Vagina (tissue), 2 donors: ENCODE measurements at places on chromosomes 16 and 17. TPM values are rescaled to one million over a fixed set of nuclear protein-coding genes. Genes with fewer than 3 reads are reported as not detected.

FNDC8 gene
- total RNA-seq = not detected

ZACN gene
- total RNA-seq = not detected

SLC2A4 gene
- 3.2 TPM for total RNA-seq

C17orf78 gene
- not detected for total RNA-seq

KCNJ16 gene
- total RNA-seq = not detected

BCL6B gene
- 10.1 TPM for total RNA-seq

RDM1 gene
- 0.49 TPM for total RNA-seq

XYLT1 gene
- 27.3 TPM for total RNA-seq

OXLD1 gene
- 43.0 TPM for total RNA-seq

- no peak for DNase-seq
These were observed 46.2 kb downstream of the HSD17B2 start for GRCh38 chr16:82081264-82081663.

- no peak for DNase-seq
These were observed 8.9 kb downstream of the CBX4 start for GRCh38 chr17:79830303-79830702.

GRCh38 chr16:26344240-26344776, 652.5 kb downstream of the HS3ST4 start:
- no peak for DNase-seq

- no peak for DNase-seq
These were observed 8.1 kb downstream of the CPNE2 start for GRCh38 chr16:57100445-57100844.

DNA sequence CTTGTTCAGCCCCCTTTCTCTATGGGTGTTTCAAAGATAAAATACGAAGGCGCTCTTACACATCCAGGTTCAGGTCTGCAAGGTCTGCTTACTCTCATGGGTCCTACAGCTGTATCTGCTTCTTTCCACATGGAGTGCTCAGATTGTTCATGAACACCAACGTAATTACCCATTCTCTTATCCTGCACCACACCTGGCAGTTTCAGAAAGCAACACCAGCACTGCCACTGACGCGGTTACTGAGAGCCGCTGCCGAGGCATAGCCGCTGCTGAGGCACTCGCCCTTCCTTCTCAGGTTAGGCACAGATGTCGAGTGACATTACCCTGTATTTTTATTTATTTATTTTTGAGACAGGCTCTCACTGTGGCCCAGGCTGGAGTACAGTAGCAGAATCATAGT, 147.1 kb downstream of the RPTOR start:
- no peak for DNase-seq

GRCh38 chr16:22262460-22262859, 34.7 kb upstream of the POLR3E start:
- no peak for DNase-seq

GRCh38 chr16:70512456-70512855, 10.9 kb downstream of the COG4 start:
- no peak for DNase-seq

- DNase-seq = no peak
These were observed 415.1 kb upstream of the DYNLRB2 start for GRCh38 chr16:80125677-80126076.

- DNase-seq = no peak
These were observed 130.8 kb downstream of the XYLT1 start for GRCh38 chr16:17339764-17340541.

DNA sequence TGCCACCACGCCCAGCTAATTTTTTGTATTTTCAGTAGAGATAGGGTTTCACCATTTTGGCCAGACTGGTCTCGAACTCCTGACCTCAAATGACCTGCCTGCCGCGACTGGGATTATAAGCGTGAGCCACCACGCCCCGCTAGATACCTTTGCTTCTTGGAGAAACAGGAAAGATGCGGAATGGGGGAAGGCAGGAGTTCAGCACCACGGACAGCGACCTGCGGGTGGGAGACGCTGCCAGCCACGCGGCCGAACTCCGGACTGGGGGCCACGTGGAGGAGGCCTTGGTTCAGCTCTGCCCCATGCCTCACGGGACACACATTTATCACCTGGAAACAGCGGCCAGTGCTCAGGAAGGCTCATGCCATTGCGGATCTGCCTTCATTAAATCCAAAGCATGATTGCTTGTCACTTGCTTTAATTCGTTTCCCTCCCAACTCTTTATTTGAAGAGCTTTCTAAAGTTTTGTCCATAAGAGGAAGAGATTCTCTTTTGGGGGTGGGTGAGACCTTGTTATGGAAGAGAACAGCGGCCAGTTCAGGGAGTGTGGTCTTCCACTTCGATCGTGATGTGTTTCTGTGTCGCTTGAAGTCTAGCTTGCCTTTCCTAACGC, 219.9 kb downstream of the ENGASE start:
- no peak for DNase-seq

DNA sequence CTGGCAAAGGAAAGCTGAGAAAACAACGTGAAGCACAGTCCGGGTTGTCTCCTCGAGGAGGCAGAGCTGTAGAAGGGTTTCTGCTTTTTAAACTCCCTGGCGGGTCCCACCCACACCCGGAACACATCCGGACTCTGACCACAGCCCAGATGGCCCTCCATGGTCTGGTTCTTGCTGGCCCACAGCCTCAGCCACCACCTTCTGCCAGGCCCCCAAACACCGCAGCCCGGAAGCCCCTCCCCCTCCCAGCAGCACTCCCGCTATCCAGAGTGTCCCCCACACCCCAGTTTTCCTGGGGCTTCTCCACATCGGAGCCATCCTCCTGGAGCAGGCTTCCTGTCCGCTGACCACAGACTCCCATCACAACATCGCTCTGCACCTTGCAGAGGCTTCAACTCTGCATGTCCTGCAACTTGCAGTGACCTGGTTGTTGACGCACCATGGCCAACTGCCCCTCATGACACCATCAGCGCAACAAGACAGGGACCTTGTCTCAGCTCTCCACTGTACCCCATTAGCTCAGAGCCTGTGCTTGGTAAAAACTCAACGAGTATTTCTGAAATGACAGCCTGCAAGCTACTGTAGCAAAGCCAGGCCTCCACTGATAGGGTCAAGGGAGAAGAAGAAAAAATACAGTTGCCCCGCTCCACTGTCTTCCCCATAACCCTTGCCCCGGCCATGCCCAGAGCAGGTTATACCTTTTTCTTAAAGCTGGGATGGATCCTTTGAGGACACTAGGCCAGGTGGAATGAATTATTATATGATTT, 129.8 kb downstream of the C16orf78 start:
- no peak for DNase-seq

- DNase-seq = no peak
These were observed 17.9 kb upstream of the UBE2I start for GRCh38 chr16:1291576-1291974.

DNA sequence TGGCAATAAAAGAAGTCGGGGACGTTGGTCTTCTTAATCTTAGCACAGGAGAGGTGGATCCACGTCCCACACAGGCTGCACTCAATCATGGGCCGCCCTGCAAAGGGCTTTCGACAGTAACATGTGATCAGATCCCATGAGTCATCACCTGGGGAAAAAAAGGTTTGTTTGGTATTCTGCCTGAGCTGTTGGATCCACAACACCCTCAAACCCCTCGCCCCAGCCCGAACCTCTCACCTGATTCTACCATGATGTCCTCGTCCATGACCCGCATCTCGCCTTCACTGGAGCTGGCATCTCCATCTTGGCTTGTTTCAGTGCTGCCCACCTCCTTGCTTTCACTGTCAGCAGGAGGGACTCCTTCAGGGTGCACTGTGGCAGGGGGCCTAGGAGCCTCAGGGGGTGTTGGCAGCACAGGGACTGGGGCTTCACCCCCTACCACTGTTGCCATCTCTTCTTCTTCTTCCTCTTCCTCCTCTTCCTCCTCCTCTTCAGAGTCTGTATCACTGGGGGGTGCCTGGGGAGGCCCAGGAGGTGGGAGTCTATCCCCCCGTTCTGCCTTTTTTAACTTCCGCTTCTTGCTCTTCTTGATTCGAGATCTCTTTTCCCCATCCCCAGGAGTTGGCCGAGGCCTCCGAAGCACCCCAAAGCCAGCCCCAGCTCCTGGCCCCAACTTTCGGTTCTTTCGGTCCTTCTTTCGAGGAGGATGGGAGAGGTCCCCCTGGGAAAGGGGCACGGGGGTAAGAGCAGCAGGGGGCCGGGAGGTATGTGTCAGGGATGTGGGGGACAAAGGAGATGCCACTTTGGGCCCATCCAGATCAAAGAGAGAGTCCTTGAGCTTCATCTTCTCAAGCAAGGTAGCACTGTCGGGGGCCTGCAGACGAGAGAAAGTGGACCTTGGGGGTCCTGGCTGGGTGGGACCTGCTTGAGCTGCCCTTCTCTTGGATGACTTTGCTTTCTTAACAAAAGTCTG, 1.7 kb upstream of the DVL2 start:
- DNase-seq = no peak

DNA sequence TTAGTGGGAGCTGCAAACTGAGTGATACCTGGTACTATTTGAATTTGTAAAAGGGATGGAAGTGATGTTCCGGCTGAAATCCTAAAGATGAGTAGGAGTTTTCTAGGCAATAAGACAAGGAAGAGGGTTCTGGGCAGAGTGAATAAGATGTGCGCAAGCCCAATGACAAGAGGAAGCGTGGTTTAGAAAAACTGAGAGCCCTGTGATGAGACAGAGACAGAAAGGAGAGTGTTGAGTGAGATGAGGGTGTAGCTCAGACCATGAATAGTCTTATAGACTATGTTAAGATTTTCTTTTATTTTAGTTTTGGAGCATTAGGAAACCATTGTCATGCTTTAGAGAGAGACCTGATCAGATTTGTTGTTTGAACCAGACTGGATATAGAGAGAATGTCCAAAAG, 50.2 kb downstream of the COX10 start:
- no peak for DNase-seq

DNA sequence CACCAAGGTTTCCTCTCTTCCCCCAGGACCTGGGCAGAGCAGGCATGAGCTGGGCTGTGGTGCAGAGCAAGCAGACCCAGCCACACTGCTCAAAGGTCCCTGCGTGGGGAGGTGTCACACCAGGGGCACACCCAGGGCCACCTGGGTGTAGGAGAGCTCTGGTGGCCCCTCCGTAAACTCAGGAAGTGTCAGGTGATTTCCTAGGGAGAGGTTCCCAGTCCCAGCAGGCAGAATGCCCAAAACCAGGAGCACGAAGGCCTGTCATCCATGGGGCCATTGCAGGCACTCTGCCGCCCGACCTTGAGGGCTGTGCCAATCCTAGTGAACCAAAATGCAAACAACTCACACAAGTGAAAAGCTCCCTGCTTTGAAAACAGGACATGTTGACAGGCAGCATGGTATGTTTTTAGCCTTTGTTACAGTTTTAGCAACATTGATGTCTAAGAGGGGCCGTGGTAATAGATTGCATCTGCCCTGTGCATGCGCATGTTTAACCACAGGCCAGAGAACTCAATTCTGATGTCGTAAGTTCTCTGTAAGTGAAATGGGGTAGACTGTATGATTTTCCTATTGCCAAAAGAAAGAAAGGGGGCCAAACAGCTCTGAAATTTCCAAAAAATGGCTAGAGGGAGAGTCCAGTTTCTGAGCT, 21.3 kb downstream of the CIBAR2 start:
- DNase-seq = no peak

DNA sequence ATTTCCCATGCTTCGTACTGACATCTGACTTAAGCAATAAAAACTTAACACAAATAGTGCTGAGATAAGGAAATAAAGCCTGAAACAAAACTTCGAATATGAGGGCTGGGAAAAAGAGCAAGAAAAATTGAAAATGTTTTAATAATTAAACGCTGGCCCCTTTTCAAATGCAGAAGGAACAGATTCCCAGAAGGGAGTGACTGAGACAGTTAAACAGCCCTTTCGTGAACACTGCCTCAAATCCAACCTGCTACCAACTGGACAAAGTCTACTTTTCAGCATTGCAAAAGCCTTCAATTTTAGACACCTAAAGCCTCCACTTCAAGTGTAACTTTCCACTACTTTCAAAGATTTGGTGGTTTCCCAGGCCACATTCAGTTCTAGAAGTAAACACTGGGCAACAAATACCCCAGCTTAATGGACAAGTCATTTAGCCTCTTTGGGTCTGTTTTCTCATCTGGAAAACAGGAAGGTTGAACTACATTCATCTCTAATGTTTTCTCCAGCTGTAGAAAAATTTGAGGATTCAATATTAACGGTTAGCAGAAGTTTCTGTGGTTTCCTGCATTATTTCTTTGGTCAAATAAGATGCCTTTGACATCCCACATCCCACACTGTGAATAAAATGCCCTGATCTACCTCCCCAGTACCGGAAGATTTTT, 11.8 kb downstream of the RFFL start:
- DNase-seq = no peak

- no peak for DNase-seq
These were observed 3.9 kb upstream of the KCNG4 start for GRCh38 chr16:84243732-84244131.

GRCh38 chr16:88799569-88800276, 3.9 kb upstream of the CDT1 start:
- DNase-seq = no peak

GRCh38 chr16:67652578-67653127, 7.4 kb downstream of the ACD start:
- no peak for DNase-seq

DNA sequence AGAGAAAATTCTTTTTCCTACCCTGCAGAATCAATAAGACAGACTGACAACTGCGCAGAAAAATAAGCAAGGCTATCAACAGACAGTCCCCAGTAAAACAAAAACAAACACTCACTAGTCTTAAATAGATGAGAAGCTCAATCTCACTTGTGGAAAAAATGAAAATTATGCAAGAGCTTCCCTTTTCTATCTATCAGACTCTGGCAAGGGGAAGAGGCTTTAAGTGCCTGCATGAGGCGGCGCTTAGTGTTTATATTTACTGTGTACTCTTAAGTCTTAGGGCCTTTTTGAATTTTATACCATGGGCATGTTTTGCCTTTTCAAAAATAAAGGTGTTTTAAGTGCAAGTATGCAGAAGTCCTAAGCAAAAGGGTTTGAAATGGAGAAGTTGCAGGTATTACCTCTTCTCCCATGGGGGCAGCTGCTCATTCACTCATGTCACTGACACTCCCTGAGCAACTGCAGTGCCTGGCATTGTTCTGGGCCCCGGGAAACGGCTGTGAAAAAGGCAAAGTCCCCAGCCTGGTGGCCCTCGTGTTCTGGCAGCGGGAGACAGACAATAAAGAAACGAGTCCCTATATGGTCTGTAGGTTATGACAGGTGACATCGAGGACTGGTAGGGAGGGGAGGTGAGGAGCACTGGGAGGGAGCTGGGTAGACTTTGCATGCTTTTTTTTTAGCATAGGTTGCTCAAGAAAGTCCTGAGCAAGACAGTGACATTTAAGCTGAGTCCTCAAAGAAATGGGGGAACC, 35.2 kb downstream of the HSBP1 start:
- no peak for DNase-seq

DNA sequence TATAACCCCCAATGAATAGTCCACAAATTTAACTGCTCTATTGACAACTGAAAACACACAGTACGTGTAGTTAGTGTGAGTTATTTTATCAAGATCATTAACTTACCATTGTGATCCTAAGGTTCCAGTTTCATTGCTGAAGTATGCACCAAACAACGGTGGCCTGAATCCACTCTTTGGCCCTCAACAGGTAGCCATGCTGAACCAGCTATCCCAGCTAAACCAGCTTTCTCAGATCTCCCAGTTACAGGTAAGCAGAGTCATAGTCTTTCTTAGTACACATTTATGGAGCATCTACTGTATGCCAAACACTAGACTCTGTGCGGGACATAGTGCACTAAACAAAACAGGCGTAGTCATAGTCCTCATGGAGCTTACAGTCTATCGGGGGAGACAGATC, 40.3 kb upstream of the SLC5A11 start:
- no peak for DNase-seq

- DNase-seq = no peak
These were observed 23.8 kb downstream of the LITAFD start for GRCh38 chr16:8905795-8906591.
